ENCODE measurements at places on chromosomes 13 and 19. TPM values are rescaled to one million over a fixed set of nuclear protein-coding genes. Genes with fewer than 3 reads are reported as not detected.

CLEC4G gene
- 0.52 TPM for total RNA-seq

SMIM44 gene
- total RNA-seq, result not detected

TINCR gene
- 0.19 TPM for total RNA-seq

RRAS gene
- total RNA-seq, result 12.7 TPM

KLK11 gene
- 1.9 TPM for total RNA-seq

WDR88 gene
- total RNA-seq, result not detected

RYR1 gene
- total RNA-seq, result 1.1 TPM

ZNF709 gene
- 5.0 TPM for total RNA-seq

AP1M2 gene
- total RNA-seq, result 4.8 TPM

CYP2F1 gene
- total RNA-seq, result not detected

LAIR1 gene
- 127 TPM for total RNA-seq

DEDD2 gene
- total RNA-seq, result 30.1 TPM

HSH2D gene
- 17.1 TPM for total RNA-seq

SIGLEC5 gene
- 0.90 TPM for total RNA-seq

CEACAM20 gene
- 0.05 TPM for total RNA-seq

ZSCAN4 gene
- total RNA-seq, result 0.05 TPM

LILRB2 gene
- total RNA-seq, result 0.90 TPM

KLK2 gene
- under 0.01 TPM for total RNA-seq

TUBA3C gene
- not detected for total RNA-seq

CABP5 gene
- not detected for total RNA-seq

SPTBN4 gene
- total RNA-seq, result 0.24 TPM

ZNF460 gene
- total RNA-seq, result 20.7 TPM

GAPDHS gene
- total RNA-seq, result 0.19 TPM

CLDN10 gene
- total RNA-seq, result 0.94 TPM

KIR2DL1 gene
- not detected for total RNA-seq

HAUS5 gene
- total RNA-seq, result 11.8 TPM

LGALS13 gene
- 0.38 TPM for total RNA-seq

CDX2 gene
- 0.09 TPM for total RNA-seq

ZNF569 gene
- total RNA-seq, result 7.8 TPM

LRRC25 gene
- 2.5 TPM for total RNA-seq

POSTN gene
- total RNA-seq, result 103 TPM

MBD3L3 gene
- total RNA-seq, result 0.24 TPM

C19orf73 gene
- total RNA-seq, result 2.7 TPM

CEBPA gene
- 7.0 TPM for total RNA-seq

SPC24 gene
- 46.1 TPM for total RNA-seq

Data from thymus (tissue), 14 donors.